ENCODE measurements at places on chromosomes 2 and 18.

GRCh38 chr18:46754661-46755292 lies 2.1 kb downstream of the ST8SIA5 start:
- peak; percentile 52 for DNase-seq

- DNase-seq = no peak
Observed at GRCh38 chr2:57711991-57712390, 334.6 kb upstream of the VRK2 start.

GRCh38 chr2:235957251-235957650 lies 210.9 kb downstream of the GBX2 start:
- DNase-seq = no peak

DNA sequence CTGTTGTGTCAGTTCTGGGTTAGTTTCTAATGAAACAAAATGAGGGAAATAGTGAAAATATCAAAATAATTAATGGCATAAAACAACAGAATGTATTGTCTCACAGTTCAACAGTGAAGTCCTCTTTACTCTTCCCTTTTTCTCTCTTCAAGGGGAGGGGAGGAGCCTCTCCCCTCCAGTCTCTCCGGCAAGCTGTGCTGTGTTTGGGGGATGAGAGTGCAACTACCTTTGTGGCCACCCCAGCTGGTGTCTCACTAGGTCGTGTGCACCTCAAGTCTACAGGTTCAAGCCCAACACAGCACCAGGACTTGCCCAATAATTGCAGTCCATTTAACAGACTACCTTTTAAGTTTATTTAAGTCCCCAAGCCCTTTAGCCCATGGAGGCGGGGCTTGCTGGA lies 271.7 kb upstream of the DOK6 start:
- no peak for DNase-seq
